IPS-NIHi11 (cell line): ENCODE measurements at places on chromosomes 4 and X.

DNA sequence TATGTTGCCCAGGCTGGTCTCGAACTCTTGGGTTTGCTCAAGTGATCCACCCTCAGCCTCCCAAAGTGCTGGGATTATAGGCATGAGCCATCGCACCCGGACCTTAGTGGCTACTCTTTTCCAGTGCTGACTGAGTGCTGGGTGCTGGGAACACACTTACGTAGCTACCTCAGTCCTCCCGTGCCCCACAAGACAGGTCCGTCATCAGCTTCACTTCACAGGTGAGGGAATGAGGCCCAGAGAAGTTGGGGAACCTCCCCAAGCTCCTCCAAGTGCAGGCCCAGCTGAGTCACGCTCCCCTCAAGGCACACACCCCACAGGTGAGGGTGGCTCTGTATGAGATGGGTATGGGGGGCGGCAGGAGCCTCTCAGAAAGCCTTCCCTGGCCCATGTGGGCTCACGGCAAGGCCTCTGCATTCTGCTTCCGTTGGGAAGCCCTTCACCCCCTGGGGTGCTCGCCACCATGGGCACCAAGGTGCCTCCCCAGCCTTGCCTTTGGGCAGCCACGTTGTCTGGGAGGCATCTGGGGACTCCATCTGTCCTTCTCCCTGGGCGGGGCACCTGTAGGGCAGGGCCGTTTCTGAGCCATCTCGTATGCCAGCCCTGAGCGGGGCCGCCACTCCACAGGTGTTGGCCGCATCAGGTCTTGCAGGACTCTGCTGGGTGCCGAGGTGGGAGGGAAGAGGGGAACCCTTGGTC, 28.4 kb downstream of the NSG1 start:
- DNase-seq, result no peak

DNA sequence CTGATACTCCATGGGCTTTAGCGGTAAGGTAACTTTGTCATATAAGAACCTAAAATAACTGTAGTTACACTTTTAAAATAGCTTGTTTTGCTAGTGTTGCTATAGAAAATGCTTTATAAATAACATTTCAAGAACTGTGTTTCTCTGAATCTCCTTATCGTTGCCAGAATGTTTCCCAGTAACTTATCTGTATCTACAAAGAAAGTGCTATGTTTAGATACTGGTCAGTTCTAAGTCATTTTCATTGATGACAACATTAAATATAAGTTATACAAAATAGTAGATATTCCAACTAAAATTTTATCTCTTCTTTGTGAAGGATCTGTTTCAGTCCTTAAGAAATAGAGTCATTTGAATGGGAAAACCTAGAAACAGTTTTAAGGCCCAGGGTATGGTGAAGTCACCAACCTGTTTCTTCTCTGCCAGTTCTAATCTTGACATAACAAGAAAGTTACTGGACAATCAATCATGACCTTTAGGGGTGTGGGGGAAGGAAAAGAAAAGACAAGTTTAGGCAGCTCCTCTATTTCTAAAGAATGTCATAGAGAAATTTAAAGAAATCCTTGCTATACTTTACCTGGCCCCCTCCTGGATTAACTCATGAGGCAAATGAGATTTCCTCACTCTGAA, 425.9 kb downstream of the RPA4 start:
- DNase-seq, result no peak

DNA sequence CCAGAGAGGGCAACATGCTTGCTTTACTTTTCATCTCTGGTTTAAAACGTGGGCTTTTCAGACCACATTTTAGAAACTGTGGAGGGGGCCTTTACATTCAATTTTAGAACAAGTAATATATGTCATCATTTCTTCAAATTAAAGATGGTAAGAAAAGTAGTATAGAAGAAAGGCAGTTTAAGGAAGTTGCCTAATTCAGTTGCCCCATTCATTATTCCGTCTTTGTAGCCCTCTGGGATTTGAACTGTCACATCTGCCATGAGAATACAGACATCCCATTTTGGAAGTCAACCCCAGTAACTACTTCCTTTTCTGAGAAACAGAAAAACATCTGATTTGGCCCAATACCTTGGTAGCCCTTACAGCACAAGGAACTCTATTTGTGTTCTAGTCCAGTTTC, 61.2 kb downstream of the PASD1 start:
- DNase-seq, result no peak

GRCh38 chr4:25144870-25145481, 15.3 kb downstream of the SEPSECS start:
- peak; percentile 47 for DNase-seq

DNA sequence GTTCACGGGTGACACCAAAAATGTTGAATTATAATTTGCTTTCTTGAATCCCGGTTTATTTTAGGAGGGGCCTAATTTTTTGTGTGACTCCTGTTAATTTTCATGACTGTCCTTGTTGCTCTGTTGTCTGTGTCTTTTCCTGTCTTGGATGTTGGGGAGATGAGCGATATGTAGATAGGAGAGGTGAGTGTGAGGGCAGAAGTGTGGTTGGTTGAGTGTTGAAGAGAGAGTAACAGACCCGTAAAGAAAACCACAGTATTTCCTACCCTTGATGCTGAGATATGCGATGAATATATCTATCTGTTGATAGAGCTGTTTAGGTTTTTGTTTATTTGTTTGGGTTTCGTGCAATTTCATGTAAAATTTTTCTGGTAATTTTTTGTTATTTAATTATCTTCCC, 70.5 kb downstream of the CPE start:
- DNase-seq, result no peak

GRCh38 chr4:185895351-185895750, 83.4 kb upstream of the SORBS2 start:
- DNase-seq, result no peak

GRCh38 chr4:58261526-58261925, 1151.3 kb upstream of the IGFBP7 start:
- no peak for DNase-seq

- DNase-seq, result no peak
Measured at GRCh38 chr4:184117662-184118199, 99.9 kb downstream of the ENPP6 start.

- DNase-seq, result no peak
Measured at GRCh38 chr4:177229331-177229730, 80.3 kb upstream of the NEIL3 start.

DNA sequence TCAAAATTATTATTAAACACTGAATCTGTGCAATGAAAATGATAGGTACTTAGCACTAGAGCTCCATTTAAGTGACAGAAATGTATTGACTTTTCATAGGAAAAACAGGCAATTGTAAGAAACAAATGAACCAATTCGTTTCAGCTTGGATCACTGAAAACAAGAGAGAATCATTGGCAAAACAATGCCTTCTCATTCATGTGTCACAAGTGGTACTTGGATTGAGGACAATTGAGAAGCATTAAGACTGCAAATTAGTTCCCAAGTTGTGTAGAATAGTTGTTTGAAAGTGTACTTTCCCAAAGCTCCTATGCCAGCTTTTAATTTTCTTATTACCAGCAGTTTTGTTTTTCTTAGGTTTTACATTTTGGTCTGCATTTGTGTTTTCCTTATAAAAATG, 20.6 kb downstream of the CNKSR2 start:
- DNase-seq, result no peak

DNA sequence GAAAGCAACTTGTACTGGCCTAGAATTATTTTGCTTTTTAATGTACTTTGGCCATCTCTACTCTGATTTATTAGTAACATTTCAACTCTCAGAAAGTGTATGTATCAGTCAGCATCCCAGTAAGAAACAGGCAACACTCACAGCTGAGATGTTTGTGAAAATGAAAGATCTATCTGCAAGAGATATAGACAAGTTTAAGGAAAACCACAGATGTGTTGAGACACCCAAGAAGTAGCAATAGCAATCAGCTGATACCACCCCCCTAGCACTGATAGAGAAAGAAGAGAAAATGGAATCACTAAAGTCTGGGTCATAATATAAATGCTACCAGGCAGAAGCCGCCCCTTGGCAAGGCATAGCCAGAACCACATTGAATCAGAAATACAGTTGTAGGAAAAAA, 372.0 kb downstream of the ARAP2 start:
- no peak for DNase-seq

GRCh38 chr4:152156442-152156841, 379.4 kb downstream of the FBXW7 start:
- no peak for DNase-seq

DNA sequence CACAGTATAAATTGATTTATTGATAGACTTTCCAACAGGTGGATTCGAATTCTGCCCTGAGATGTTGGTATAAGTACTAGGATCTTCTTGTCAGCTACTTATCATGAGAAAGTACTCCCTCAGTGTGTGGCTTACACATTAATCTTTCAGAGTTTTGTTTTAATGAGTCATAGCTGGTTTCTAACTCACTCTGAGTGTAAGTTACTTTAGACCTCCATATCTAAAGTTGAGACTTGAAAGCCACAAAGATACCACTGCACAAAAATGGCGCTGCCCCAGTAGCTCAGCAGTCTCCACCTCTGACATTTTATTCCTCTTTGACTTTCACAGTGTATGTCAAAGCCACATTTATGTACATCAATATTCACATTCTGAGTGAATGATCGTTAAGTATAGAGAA, 318.5 kb downstream of the ARAP2 start:
- DNase-seq, result no peak

DNA sequence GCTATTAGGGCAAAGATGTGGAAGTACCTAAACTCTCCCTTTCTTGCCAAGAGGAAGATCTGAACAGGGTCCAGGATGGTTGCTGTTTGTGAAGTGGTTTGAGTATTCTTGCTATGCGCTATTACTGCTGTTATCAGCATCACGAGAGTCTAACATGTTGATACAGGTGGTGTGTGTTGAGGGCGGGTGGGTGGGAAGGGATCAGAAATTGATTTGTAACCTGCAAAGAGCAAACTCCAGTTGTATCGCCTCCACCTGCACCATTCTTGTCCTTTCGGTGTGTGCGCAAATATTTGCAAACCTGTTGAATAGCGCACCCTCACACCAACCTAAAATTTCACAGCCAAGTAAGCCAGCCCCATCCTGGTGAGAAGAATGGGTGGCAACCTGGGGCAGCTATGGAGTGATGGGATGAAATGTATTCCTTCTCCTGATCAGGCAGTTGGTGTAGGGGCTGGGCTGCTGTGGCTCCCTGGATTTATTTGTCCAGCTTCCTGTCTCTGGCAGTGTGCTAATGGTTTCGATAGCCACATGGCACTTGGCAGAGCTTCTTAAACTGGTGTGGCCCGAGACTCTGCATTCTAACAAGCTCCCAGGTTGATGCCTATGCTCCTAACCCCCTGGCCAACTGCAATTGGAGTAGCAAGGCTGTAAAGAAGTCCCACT, 102.6 kb upstream of the SCML1 start:
- DNase-seq, result no peak

DNA sequence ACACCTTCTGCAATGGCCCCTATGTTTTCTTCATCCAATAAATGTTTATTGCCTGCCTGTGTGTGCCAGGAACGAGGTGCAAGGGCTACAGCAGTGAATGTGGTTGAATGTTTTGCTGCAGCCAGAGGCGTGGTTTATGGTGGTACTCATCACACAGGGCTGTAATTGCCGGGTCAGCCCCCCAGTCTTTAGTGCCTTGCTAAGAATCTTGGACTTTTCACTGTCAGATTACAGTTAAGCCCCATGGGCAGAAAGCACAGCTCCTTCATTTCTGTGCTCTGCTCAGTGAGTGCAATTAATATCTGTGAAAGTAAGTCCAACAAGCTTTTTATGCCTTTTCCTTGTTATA, 67.8 kb downstream of the TAPT1 start:
- DNase-seq, result no peak

- DNase-seq, result no peak
Measured at GRCh38 chr4:154958121-154958520, 177.0 kb downstream of the RBM46 start.

- DNase-seq, result no peak
Measured at GRCh38 chrX:121666171-121666570, 618.8 kb downstream of the GLUD2 start.

DNA sequence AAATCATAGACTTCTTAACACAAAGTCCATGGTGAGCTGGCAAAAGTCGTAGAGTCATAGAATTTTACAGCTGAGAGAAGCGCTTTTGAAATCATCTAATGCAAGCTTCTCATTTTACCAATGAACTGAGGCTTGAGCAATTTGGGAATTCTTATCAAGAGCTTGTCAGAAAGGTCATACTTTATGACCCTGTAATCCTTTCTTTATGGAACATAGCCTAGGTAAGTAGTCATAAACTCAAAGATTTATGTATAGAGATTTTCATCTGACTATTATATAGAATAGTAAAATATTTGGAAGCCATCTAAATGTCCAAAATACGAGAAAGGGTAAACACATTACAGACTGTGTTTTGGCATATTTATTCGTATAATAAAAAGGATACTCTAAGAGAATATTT, 563.5 kb downstream of the PCDH7 start:
- no peak for DNase-seq

- no peak for DNase-seq
Measured at GRCh38 chr4:144705601-144706590, 59.9 kb downstream of the HHIP start.

- no peak for DNase-seq
Measured at GRCh38 chr4:187183826-187184225, 460.2 kb upstream of the FAT1 start.

GRCh38 chr4:155342142-155342541, 34.6 kb downstream of the MAP9 start:
- DNase-seq, result no peak

- no peak for DNase-seq
Measured at GRCh38 chrX:86047936-86048280, 550 bp upstream of the CHM start.

DNA sequence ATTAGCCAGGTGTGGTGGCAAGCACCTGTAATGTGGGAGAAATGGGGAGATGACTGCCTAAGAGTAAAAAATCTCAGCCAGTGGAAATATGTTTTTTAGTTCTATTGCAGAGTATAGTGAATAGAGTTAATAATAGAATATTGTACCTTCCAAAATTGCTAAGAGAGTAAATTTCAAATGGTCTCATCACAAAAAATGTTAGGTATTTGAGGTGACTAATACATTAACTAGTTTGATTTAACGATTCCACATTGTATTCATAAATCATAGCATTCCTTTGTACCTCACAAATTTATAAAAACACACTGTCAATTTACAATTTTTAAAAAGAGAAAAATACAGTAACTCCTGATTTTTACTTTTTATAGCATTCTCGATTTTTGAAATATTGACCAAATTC, 681.5 kb upstream of the EPHA5 start:
- DNase-seq, result no peak

GRCh38 chrX:4570151-4570550, 856.7 kb upstream of the PRKX start:
- DNase-seq, result no peak

DNA sequence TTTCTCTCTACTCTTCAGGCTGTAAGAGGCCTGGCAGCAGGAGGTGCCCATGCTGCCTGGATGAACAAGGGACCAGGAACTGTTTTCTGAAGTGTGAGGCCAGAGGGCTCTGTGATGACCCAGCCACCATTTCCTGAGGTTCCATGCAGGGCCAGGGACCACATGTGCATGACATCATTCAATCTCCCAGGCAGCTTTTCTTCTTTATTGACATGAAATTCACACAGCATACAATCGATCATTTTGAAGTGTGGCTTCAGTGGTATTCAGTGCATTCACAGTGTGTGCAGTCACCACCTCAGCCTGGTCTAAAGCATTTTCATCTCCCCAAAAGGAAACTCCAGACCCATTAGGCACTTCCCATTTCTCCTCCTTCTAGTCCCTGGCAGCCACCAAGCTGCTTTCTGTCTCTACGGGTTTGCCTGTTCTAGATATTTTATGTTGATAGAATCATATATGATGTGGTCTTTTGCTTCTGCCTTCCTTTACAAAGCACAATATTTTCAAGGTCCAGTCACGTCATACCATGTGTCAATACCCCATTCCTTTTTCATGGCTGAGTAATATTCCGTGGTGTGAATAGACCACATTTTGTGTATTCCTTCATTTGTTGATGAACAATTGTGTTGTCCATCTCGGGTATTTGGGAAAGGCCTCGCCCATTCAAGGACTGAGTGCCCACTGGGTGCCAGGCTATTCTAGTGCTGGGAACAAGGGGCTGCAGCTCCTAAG, 93.1 kb downstream of the PSAPL1 start:
- DNase-seq, result no peak
